ENCODE measurements at places on chromosomes 1 and 21.

GRCh38 chr1:37472281-37472680, 2.1 kb upstream of the ZC3H12A start:
- DNase-seq, result no peak

DNA sequence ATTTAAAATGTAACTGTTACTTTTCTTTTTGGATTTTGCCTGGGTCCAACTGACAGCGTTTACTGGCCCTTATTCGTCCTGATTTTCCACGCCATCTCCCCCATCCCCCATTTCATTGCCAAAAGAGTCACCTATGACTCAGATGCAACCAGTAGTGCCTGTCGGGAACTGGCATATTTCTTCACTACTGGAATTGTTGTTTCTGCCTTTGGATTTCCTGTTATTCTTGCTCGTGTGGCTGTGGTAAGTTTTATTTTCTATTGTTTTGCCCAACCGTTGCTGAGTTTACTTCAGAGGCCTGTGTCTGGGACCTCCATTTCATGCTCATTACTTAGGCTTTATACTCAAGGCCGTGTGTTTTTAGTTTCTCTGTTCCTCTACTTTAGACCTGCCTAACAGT, 9.3 kb downstream of the LEPR start:
- no peak for DNase-seq

GRCh38 chr1:205356440-205357139, at the start of gene KLHDC8A:
TSS of gene KLHDC8A (minus strand) at chr1:205356922. CDS start at chr1:205343604, 13,318 bp downstream.
- no peak for DNase-seq

DNA sequence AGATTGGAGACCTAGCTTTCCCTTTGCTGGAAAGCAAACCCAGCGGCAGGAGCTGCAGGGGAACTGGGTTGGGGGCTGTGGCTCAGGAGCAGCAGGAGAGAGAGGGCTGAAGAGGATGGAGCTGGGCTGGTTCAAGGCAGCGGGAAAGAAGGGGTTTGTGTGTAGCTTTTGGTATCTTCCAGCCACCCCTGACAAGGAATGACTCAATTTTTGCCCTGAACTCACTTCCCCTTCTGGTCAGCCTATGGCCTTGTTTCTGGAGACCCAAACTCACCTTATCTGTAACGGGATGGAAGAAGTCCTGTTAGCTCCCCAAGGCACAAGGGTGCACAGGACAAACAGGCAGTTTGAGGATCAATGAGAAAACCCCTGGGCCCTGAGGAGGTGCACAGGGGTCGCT, 13.1 kb downstream of the C1orf115 start:
- no peak for DNase-seq

GRCh38 chr1:42786097-42786496, 1.3 kb downstream of the TMEM269 start:
- DNase-seq, result no peak

DNA sequence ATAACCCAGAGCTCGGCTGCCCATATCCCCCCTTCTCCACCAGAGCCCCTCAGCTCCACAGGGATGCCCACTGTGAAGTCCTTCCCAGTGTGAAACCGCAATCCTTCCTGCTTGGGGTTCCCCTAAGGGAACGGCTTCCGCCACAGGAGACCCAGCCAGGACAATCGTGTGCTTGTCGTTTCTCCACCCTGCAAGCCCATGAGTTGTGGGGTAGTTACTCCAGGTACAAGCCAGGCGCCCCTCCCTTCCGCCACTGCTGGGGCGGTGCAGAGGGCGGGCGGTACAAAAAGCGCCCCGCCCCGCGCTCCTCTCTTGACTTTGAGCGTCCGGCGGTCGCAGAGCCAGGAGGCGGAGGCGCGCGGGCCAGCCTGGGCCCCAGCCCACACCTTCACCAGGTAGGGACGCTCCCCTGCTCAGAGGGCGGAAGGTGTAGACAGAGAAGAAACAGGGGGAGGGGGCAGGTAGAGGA, at the start of gene TINAGL1:
Gene TINAGL1, plus strand, starts transcription at position 315 of the 469 bp plus-strand sequence. CDS start 634 bp downstream, outside the sequence.
- DNase-seq, result no peak
